Neural progenitor cell (in vitro differentiated cells): ENCODE measurements at places on chromosomes 12 and 14. TPM values are rescaled to one million over a fixed set of nuclear protein-coding genes. Genes with fewer than 3 reads are reported as not detected.

Gene LRRC10
- total RNA-seq: not detected in 2 replicates

Gene LRCOL1
- total RNA-seq: 0.34 TPM in 1 of 2 replicates, not detected in the other

Gene ARHGEF25
- 17.3 and 27.3 TPM in 2 replicates for total RNA-seq

Gene CNOT2
- 166 and 250 TPM in 2 replicates for total RNA-seq

Gene RNU6-7
- total RNA-seq: not detected in 2 replicates

Gene C12orf42
- 0.56 and 1.1 TPM in 2 replicates for total RNA-seq

Gene KRT83
- not detected in 2 replicates for total RNA-seq

Gene VPS33A
- total RNA-seq: 26.1 and 42.0 TPM in 2 replicates

Gene LAG3
- 0.45 and 2.9 TPM in 2 replicates for total RNA-seq

Gene PTGDR
- total RNA-seq: 0.58 and 0.71 TPM in 2 replicates

Gene CSRNP2
- total RNA-seq: 28.6 and 30.9 TPM in 2 replicates

Gene OR4E2
- total RNA-seq: not detected in 2 replicates

Gene CLEC6A
- total RNA-seq: not detected in 2 replicates

Gene SLC25A47
- total RNA-seq: not detected in 2 replicates

Gene TPH2
- 0.12 TPM in 1 of 2 replicates, not detected in the other for total RNA-seq

Gene MEG3
- 7.3 and 10.6 TPM in 2 replicates for total RNA-seq

Gene UNG
- total RNA-seq: 71.0 and 132 TPM in 2 replicates

Gene PTPRB
- 0.06 TPM in 1 of 2 replicates, not detected in the other for total RNA-seq

Gene OR6C68
- total RNA-seq: not detected in 2 replicates

Gene C12orf54
- not detected in 2 replicates for total RNA-seq

Gene SMARCD1
- 121 and 209 TPM in 2 replicates for total RNA-seq

Gene SLC39A2
- not detected in 2 replicates for total RNA-seq

Gene NINJ2
- 0.37 TPM in 1 of 2 replicates, not detected in the other for total RNA-seq

Gene TTC8
- 22.6 and 35.0 TPM in 2 replicates for total RNA-seq

Gene RIC8B
- 21.2 and 33.2 TPM in 2 replicates for total RNA-seq

Gene EPYC
- not detected in 2 replicates for total RNA-seq

Gene PPP1R36
- total RNA-seq: 0.81 TPM in 1 of 2 replicates, not detected in the other

Gene HOXC12
- total RNA-seq: not detected in 2 replicates

Gene C12orf50
- not detected in 2 replicates for total RNA-seq

Gene STON2
- 25.0 and 31.1 TPM in 2 replicates for total RNA-seq

Gene SSTR1
- not detected in 2 replicates for total RNA-seq

Gene LIN7A
- total RNA-seq: 18.3 and 31.7 TPM in 2 replicates

Gene CNTN1
- total RNA-seq: 0.17 and 0.22 TPM in 2 replicates

Gene PEBP1
- total RNA-seq: 266 and 406 TPM in 2 replicates

Gene SCN8A
- 9.3 and 14.2 TPM in 2 replicates for total RNA-seq

Gene ITGB7
- 0.43 TPM in 1 of 2 replicates, not detected in the other for total RNA-seq

Gene RPS6KL1
- total RNA-seq: 6.4 and 15.1 TPM in 2 replicates

Gene CD163
- total RNA-seq: not detected in 2 replicates

Gene SLC7A7
- total RNA-seq: 2.8 and 5.6 TPM in 2 replicates

Gene GALNT8
- total RNA-seq: 2.6 and 5.0 TPM in 2 replicates

Gene HDAC7
- 7.2 and 14.2 TPM in 2 replicates for total RNA-seq

Gene KRT81
- total RNA-seq: 0.09 TPM in 1 of 2 replicates, not detected in the other

Gene GLT8D2
- 1.9 and 3.9 TPM in 2 replicates for total RNA-seq

Gene TBC1D30
- total RNA-seq: 9.4 and 9.7 TPM in 2 replicates

Gene KRT3
- not detected in 2 replicates for total RNA-seq

Gene KRT6A
- not detected in 2 replicates for total RNA-seq

Gene IAPP
- 0.15 and 0.92 TPM in 2 replicates for total RNA-seq

Gene SCARB1
- total RNA-seq: 4.3 and 7.8 TPM in 2 replicates

Gene TXNDC16
- 17.9 and 22.6 TPM in 2 replicates for total RNA-seq

Gene NDUFB1
- 239 and 348 TPM in 2 replicates for total RNA-seq

Gene SYT1
- total RNA-seq: 28.1 and 36.9 TPM in 2 replicates

Gene TMEM117
- total RNA-seq: 1.6 TPM in 1 of 2 replicates, not detected in the other

Gene SLC6A12
- total RNA-seq: 0.12 TPM in 1 of 2 replicates, not detected in the other

Gene CATSPERB
- total RNA-seq: 0.28 TPM in 1 of 2 replicates, not detected in the other

Gene GPX2
- not detected in 2 replicates for total RNA-seq

Gene MUCL1
- total RNA-seq: not detected in 2 replicates

Gene PLEKHD1
- total RNA-seq: not detected in 2 replicates

Gene DPY19L2
- 14.7 and 21.2 TPM in 2 replicates for total RNA-seq
